ENCODE measurements at places on chromosomes 6 and 20.

DNA sequence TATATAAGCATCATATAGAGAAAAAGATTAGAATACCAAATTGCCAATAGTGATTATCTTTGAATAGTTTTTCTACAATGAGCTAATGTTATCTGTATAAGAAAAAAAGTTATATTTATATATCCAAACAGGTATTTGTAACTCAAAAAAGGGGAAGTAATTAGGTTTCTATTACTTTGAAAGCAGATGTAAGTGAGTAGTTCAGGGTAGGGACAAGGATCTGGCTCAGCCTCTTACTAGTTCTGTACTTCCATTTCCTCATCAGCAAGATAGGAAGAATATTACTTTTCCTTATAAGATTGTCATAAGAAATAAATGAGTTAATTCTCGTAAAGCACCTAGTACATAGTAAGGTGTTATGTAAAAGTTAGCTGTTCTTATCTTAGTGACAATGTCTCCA is 32.2 kb downstream of the AHI1 start:
- DNase-seq, result no peak

- DNase-seq, result no peak
Observed at GRCh38 chr20:51084593-51085377, 61.9 kb upstream of the KCNG1 start.

- no peak for DNase-seq
Observed at GRCh38 chr6:11772109-11772825, 6.3 kb downstream of the ADTRP start.

GRCh38 chr20:23293689-23294088 is 56.9 kb upstream of the NXT1 start:
- no peak for DNase-seq

- DNase-seq, result no peak
Observed at GRCh38 chr6:126056355-126057004, 70.1 kb downstream of the TRMT11 start.

GRCh38 chr6:137824896-137825295 is 42.2 kb upstream of the TNFAIP3 start:
- DNase-seq, result no peak

- DNase-seq, result no peak
Observed at GRCh38 chr6:39369987-39370386, 47.5 kb upstream of the KCNK16 start.

DNA sequence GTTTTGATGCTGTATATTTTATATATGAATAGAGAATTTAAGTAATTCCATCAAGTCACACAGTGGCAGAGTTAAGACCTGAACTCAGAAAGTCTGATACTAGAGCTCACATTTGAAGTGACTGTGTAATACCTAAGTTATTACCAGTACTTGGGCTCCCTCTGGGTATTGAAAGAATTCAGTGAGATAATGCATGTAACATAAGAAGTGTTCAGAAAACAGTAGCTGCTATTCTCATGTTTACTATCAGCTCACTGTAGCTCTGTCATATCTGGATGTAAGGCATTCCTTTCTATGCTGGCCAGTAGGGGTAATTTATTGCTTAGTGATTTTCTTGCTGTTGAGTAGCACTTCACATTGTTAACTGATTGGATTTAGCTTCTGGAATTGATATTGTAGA is 44.6 kb downstream of the NKX2-4 start:
- DNase-seq, result no peak

DNA sequence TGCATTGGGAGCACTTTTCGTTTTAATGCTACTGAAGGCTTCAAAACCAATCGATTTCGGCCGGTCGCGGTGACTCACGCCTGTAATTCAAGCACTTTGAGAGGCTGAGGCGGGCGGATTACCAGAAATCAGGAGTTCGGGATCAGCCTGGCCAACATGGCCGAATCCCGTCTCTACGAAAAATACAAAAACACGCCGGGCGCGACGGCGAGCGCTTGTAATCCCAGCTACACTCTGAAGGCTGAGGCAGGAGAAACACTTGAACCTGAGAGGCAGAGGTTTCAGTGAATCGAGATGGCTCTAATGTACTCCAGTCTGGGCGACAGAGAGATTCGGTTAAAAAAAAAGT is 58.4 kb downstream of the TRIM38 start:
- no peak for DNase-seq

GRCh38 chr6:4506792-4507191 is 269.4 kb upstream of the CDYL start:
- no peak for DNase-seq

- no peak for DNase-seq
Observed at GRCh38 chr6:63739094-63739687, 103.6 kb downstream of the PHF3 start.

DNA sequence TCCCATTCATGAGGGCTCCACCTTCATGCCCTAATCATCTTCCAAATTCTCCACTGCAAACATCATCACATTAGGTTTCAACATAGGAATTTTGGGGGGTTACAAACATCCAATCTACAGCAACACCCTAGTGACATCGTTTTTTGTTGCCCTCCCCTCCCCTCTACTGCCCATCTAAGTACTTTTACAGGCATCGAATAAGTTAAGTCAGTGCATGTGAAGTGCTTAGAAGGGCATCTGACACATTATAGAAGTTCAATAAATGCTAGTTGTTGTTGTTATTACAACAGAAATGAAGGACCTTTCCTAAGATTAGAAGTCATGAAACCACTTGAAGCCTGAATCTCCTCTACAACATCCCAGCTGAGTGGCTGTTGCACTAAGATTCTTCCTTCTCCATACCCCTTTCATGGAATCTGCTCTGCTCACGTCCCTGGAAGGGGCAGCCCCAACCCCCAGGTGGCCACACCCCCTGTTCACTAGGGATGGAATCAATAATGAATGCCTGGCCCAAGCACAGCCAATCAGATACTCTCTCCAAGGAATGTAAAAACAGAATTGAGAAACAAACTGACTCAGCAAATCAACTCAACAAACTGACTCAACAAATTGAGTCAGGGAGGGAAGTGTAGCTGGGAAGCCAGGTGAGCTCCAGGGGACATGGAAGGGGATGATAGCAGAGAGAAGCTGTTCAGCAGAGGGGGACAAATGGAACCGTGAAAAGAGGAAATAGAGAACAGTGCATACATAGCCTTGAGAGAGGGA is 3.9 kb upstream of the LRP11 start:
- no peak for DNase-seq

DNA sequence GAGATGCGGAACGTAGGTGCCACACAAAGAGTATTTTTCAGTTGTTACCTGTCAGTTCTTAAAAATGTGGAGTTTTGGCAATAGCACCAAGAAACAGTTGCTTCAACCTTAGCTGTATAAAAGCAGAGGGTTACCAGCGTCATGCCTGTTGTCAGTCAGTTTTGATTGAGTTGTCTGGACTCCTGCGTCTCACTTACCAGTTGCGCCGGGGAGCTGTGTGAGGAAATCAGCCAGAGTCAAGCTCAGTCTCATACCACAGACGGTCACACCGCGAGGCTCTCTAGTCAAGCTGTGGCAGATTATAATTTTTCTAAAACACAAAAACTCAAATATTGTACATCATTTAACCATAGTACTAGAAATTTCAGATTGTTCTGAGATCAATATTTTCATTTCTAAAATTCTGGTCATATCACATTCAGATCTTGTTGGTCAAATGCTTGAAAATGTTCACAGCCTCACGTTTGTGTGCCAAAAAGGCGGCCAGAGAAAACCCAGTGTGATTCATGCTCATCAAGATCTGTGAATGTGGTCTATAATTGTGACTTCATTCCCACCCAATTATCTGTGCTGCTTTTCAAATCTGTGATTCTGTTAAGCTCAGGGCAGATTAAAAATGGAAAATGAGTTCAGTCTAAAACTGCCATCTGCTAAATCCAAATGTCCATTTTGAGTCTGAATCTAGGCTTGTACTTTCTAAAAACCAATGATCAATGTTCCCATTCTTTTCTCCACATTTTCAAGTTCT is 37.5 kb downstream of the SASH1 start:
- no peak for DNase-seq

DNA sequence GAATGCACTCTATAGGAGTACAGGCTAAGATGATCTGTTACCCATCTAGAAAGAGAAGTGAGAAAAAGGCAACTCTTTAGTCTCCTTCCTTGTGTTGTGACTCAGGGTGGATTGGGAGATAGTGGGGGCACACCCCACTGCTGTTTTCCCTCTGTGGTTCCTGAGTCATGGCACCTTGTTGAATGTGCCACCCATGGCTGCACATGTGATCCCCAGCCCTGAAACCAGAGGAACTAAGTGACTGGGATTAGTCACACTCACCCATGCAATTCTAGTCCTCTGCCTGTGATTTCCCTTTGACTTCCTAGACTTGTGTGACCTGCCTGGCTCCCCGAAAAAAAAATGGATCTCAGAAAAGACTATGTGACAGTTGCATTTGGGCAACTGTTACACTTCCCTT is 48.6 kb upstream of the HTR1B start:
- DNase-seq, result no peak

GRCh38 chr6:170178561-170179477 is 112.1 kb downstream of the DLL1 start:
- DNase-seq, result no peak

GRCh38 chr6:131013495-131013894 is 49.5 kb downstream of the EPB41L2 start:
- no peak for DNase-seq

- no peak for DNase-seq
Observed at GRCh38 chr20:31861135-31861384, 9.3 kb downstream of the DUSP15 start.

DNA sequence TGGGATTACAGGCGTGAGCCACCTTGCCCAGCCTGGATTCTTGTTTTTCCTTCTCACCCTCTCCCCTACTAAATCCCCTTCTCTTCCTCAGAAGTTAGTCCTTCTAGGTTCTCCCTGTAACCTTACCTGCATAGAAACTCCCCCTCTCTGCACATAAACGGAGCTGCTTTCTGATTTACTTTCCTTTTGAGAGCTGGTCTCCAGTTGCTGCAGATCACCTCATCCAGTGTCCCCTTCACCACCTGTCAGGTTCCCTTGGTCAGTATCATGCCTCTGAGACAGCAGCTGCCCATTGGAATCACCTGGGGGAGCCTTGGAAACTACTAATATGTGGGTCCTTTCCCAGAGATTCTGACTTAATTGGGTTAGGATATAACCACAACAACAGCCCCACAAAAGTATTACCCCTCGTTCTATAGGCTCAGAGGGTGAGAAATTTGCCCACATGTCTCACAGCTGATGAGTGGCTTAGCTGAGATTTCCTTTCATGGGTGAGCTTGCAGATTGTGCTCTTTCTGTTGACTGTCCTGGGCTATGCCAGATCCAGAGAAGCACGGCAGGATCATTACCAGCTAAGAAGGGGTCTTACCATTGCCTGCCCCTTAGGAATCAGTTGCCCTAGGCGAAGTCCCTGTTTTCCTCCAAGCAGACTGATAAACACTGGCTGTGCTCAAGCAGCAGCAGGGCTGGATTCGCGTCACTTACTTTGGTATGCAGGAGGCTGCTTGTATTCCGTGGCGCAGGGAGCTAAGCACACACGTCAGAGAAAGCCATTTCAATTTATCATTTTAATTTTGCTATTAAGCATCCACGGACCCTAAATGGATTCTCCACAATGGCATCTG is 51.3 kb downstream of the AKAP12 start:
- DNase-seq, result no peak

DNA sequence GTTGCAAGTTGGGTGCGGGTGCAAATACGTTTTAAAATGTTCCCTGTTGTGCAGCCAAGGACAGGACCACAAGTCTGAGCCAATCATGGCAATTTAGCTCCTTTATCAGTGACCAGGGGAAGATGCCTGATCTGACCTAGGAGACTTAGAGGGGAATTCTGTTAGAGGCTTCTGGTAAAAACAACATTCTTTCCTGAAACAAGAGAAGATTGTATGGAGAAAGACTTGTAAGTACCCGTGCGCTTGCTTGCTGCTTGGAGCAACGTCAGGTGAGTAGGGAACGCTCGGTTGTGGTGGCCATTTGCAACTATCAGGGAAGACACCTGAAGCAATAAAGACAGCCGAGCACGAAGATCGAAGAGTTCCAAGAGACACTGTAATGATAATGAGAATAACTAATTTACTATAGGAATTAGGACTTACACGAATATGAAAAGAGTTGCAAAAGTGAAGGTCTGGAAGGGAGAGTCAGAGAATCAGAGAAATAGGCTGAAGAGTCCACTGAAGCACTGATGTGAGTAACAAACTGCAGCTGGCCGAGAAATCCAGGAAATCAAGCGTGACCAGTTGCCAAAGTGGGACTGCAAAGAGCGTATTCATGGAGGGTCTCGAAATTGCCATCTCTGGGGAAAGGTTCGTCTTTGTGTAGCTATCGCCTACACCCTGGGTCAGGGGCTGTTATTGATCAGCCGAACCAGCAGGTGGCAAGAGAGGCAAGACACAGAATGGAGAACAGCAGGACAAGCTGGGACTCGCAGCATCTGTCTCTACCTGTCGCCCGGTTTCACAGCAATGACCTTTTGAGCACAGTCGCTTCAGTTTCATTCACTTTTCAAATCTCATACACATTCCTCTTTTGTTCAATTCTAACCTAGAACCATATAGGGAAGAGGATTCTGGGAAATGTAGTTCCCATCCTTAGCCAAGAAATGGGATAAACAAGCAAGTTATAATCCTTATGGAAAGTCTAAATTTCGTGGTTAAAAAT is 26.1 kb downstream of the LOC128125822 start:
- DNase-seq, result peak; percentile 46

- no peak for DNase-seq
Observed at GRCh38 chr6:5302220-5302946, 41.1 kb downstream of the FARS2 start.

- DNase-seq, result no peak
Observed at GRCh38 chr20:57878786-57879424, 169.1 kb upstream of the PMEPA1 start.

DNA sequence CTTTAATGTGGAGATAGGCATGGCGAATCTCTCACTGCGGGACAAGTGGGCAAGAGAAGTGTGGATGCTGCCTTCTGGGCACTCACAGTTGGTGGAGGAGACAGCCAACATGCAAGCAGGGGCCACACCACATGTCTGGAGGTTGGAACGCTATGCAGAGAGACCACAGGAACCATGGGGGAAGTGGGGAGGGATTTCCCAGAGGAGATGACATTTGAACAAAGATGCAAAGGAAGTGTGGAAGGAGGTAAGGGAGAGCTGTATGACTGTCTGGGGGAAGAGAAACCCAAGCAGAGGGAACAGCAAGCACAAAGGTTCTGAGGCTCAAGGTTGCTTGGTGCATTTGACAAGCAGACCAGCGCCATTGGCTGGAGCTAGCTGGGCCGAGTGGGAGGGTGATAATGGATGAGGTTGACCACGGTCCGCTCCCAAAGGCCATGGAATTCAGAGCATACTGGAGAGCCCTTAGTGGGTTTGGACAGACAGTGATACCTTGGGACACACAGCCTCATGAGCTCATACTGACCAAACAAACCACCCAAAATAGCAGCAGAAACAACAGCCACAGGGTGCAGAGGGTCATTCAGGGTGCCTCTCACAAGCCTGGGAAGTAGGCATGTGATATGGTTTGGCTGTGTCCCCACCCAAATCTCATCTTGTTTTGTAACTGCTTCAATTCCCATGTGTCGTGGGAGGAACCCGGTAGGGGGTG is 7.6 kb upstream of the FAM110A start:
- DNase-seq, result no peak

All from stimulated activated CD8-positive, alpha-beta memory T cell treated with anti-CD3 and anti-CD28 coated beads, Interleukin-4, amount 100 ng/mL, for 1 hour (primary cell).